ENCODE measurements at places on chromosomes 16 and 17.

- DNase-seq: no peak
Observed at GRCh38 chr16:28011971-28012445, 51.5 kb downstream of the GSG1L start.

DNA sequence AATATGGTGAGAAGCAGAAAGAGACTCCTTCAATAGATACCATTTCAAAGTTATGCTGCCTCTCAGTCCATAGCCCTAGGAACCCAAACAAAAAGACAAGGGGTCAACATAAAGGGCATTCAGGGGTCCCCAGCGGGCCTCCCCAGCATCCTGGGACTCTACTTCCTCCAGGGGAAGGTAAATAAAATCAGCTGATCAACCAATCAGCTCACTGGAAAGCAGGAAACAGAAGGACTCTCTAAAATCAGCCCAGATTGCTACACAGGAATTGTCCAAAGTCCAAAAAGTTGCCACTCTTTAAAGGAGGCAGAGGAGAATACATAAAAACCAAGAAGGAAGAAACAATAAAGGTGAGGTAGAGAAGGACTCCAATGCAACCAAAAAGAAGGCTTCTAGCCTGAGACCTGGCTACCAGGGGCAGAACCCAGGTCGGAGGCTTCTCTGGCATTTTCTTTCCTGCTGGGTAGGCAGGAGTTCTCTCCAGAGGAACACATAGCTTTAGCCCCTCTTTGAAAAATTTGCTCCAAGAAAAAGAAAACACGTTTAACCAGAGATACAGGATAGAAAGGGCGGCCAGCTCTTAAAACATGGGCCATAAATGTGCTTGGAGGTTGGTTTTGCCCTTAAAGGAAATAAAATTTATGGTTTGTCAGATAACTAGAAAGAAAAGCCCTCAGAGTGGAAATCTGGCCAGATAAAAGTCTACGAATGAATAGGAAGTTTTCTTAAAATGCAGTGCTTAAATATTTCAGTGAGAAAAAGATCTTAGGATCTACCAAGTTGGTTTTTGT lies 404.6 kb downstream of the SOX9 start:
- no peak for DNase-seq

- no peak for DNase-seq
Observed at GRCh38 chr17:73942703-73943415, 260.6 kb upstream of the RPL38 start.

DNA sequence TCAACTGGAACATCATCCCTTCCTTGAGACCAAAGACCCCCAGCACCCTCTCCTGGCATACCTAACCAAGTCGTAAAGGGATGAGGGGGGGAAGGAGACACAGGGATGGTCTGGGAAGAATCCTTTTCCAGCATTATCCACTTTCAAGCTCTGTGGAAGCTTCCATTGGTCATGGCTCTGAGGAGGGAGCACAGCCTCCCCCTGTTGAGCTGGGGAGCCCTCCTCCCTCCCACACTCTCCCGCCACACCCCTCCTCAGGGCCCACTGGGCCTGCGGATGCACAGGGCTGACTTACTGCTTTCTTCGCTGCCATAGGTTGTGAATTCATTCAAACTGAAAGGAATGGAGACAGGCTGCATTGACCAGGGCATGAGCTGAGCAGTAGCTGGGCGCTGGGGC lies 12.4 kb downstream of the CSF3 start:
- no peak for DNase-seq

GRCh38 chr16:69663846-69664245 lies 62.5 kb downstream of the NQO1 start:
- no peak for DNase-seq

DNA sequence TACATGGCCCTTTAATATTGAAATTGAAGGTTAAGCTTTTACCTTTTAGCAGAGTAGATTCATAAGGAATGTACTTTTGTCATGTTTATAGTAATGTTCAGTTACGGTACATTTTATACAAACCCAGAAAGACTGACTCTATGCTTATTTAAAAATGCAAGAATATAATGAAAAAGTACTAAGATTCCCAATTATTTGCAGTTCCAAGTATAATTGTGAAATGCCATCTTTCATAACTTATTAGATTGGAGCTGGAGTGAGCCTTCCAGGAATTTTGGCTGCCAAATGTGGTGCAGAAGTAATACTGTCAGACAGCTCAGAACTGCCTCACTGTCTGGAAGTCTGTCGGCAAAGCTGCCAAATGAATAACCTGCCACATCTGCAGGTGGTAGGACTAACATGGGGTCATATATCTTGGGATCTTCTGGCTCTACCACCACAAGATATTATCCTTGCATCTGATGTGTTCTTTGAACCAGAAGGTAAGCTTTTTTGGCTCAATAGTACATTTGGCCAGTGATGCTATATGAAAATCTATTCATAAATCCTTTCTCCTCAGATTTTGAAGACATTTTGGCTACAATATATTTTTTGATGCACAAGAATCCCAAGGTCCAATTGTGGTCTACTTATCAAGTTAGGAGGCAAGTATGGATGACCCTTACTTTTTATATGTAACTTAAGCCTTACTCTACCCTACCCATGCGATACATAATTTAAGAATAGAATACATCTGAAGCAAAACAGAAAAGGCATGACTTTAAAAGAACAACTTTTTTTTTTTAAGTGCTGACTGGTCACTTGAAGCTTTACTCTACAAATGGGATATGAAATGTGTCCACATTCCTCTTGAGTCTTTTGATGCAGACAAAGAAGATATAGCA lies 4.2 kb downstream of the SRSF2 start:
- no peak for DNase-seq

- no peak for DNase-seq
Observed at GRCh38 chr17:76369379-76369778, 15.0 kb upstream of the SPHK1 start.

DNA sequence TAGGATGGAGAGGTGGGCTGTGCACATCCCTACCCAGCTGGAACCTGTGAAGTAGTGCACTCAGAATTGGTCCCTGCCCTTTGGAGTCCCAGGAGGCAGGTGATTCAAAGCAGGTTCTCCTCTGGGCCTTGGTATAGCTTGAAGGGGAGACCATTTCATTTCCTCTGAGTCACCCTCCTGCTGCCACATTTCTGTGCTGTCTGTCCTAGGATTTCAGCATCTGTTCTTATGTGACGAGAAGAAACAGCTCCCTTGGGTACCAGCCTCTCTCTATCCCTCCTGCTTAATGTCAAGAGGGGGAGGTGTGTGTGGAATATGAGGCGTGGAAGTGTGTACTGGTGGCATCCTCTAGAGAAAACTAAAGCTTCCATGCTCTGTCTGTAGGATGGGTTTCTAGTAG lies 5.0 kb upstream of the NFE2L1 start:
- no peak for DNase-seq

Data from activated CD4-positive, alpha-beta T cell treated with anti-CD3 and anti-CD28 coated beads, Interleukin-2, amount 50 U/mL, for 4 hours (primary cell).